Immature natural killer cell (primary cell): ENCODE measurements at places on chromosomes 2 and 18. TPM values are rescaled to one million over a fixed set of nuclear protein-coding genes. Genes with fewer than 3 reads are reported as not detected.
A peak's percentile ranks its signal among the peaks of the same experiment; 100 is the strongest.

GRCh38 chr2:156158808-156159207 lies 173.7 kb downstream of the NR4A2 start:
- no peak overlapping the region for H3K4me3 ChIP-seq
- no peak overlapping the region for H3K27ac ChIP-seq
- no peaks in the 10 kb centered on the region for H3K4me1 ChIP-seq
- H3K36me3 ChIP-seq, result no peaks in the 10 kb centered on the region
- H3K27me3 ChIP-seq, result no peaks in the 10 kb centered on the region
- no peak for DNase-seq

- peaks cover 2% of the 10 kb centered on the region for H3K27me3 ChIP-seq
- H3K36me3 ChIP-seq, result peaks cover 19% of the 10 kb centered on the region
- no peak for DNase-seq
- no peaks in the 10 kb centered on the region for H3K4me1 ChIP-seq
- H3K27ac ChIP-seq, result no peak overlapping the region
Measured at GRCh38 chr2:10566018-10566417, 117.9 kb upstream of the ODC1 start.

- H3K4me1 ChIP-seq, result no peaks in the 10 kb centered on the region
- H3K4me3 ChIP-seq, result no peak overlapping the region
- no peak overlapping the region for H3K27ac ChIP-seq
- H3K36me3 ChIP-seq, result no peaks in the 10 kb centered on the region
- no peak for DNase-seq
Measured at GRCh38 chr2:112973156-112973555, 4.7 kb upstream of the IL36G start.

GRCh38 chr2:47003641-47004427 lies 88.2 kb upstream of the MCFD2 start:
- peaks cover 2% of the 10 kb centered on the region for H3K27me3 ChIP-seq
- H3K4me3 ChIP-seq, result no peak overlapping the region
- H3K4me1 ChIP-seq, result no peaks in the 10 kb centered on the region
- no peak for DNase-seq
- no peak overlapping the region for H3K27ac ChIP-seq

DNA sequence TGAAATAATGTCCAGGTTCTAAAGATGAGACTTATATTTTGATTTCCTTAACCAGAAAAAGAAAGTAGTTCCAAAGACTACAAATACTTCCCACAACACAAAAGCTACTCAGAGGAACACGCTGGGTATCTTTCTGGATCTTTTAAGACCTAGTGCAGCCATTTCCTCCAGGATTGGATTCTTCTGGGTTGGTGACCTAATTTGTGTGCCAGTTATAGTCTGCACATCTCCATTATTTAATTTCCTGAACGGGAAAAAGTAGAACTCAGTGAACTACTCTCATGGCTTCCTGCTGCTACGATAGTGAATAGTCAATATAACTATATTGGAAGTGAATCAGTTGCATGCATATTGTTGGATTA lies 1.5 kb downstream of the TMEM87B start:
- peak overlapping the region; percentile 91 for H3K4me3 ChIP-seq
- DNase-seq, result no peak
- peaks cover 43% of the 10 kb centered on the region for H3K4me1 ChIP-seq
- H3K27ac ChIP-seq, result peak overlapping the region; percentile 86

- H3K27ac ChIP-seq, result no peak overlapping the region
- H3K36me3 ChIP-seq, result no peaks in the 10 kb centered on the region
- no peak for DNase-seq
- peaks cover 5% of the 10 kb centered on the region for H3K27me3 ChIP-seq
- no peaks in the 10 kb centered on the region for H3K4me1 ChIP-seq
Measured at GRCh38 chr18:52342456-52342855, 2.5 kb downstream of the DCC start.

- no peak for DNase-seq
- no peaks in the 10 kb centered on the region for H3K4me1 ChIP-seq
- no peaks in the 10 kb centered on the region for H3K27me3 ChIP-seq
- H3K27ac ChIP-seq, result no peak overlapping the region
Measured at GRCh38 chr2:144941743-144942488, 422.0 kb upstream of the ZEB2 start.

DNA sequence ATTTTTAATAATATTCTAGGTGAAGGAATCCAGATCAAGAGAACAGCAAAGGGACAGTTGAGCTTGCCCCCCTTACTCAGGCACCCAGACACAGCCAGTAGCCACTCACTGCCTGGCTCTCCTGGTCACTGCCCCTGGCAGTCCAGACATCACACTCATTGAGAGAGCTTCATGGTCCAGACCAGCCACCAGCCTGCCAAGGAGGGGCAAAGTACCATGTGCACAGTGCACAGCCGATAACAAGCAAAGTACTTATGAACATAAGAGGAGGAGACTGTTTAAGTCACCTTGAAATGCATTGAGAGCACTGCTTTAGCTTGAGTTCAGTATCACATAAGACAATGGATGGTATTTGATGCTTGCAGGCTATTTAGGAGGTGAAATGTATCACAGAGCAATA lies 21.6 kb upstream of the CYRIA start:
- H3K36me3 ChIP-seq, result no peaks in the 10 kb centered on the region
- H3K4me3 ChIP-seq, result no peak overlapping the region
- DNase-seq, result no peak
- H3K27me3 ChIP-seq, result peaks cover 4% of the 10 kb centered on the region

GRCh38 chr2:121015971-121016485 lies 269.0 kb downstream of the TFCP2L1 start:
- H3K27ac ChIP-seq, result no peak overlapping the region
- no peak overlapping the region for H3K4me3 ChIP-seq
- no peaks in the 10 kb centered on the region for H3K36me3 ChIP-seq
- no peaks in the 10 kb centered on the region for H3K4me1 ChIP-seq
- peaks cover 1% of the 10 kb centered on the region for H3K27me3 ChIP-seq
- no peak for DNase-seq

GRCh38 chr2:216590780-216591179 lies 42.4 kb upstream of the IGFBP2 start:
- peaks cover 7% of the 10 kb centered on the region for H3K27me3 ChIP-seq
- H3K4me1 ChIP-seq, result no peaks in the 10 kb centered on the region
- H3K27ac ChIP-seq, result no peak overlapping the region
- H3K4me3 ChIP-seq, result no peak overlapping the region
- DNase-seq, result no peak

GRCh38 chr18:43587538-43588153 lies 310.4 kb upstream of the SYT4 start:
- H3K27me3 ChIP-seq, result no peaks in the 10 kb centered on the region
- no peak for DNase-seq

DNA sequence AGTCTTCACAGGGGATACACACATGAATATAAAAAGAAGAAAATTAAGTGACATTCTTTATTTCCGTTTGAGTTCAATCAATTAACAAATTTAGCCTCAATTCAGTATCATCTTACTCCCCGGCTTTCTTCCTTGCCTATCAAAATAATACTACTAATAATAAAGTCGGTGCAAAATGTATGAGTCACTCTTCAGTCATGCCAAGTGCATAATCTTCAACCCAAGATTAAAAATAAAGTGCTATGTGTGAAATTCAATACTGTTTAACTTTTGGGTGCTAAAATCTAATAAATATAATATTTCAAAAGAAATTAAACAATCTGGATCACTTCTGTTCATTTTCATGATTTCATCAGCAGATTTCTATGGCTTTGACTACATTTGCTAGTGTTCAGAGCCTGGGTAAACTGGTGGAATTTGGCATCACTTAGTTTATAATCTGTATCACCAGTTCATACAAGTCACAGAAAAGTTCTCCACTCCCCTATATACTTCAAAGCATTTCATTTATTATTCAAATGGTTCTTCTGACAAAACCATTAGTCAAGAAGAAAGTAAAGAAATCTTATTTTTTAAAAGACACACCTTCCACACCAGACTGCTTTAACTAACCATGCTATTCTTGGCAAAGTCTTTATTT lies 183.6 kb downstream of the THADA start:
- H3K27ac ChIP-seq, result no peak overlapping the region
- peaks cover 23% of the 10 kb centered on the region for H3K36me3 ChIP-seq
- no peaks in the 10 kb centered on the region for H3K4me1 ChIP-seq
- H3K27me3 ChIP-seq, result no peaks in the 10 kb centered on the region
- DNase-seq, result no peak
- no peak overlapping the region for H3K4me3 ChIP-seq

GRCh38 chr18:10680271-10680596 lies 154.4 kb downstream of the NAPG start:
- H3K27ac ChIP-seq, result no peak overlapping the region
- H3K36me3 ChIP-seq, result no peaks in the 10 kb centered on the region
- H3K4me3 ChIP-seq, result no peak overlapping the region
- H3K4me1 ChIP-seq, result no peaks in the 10 kb centered on the region
- H3K27me3 ChIP-seq, result no peaks in the 10 kb centered on the region

DNA sequence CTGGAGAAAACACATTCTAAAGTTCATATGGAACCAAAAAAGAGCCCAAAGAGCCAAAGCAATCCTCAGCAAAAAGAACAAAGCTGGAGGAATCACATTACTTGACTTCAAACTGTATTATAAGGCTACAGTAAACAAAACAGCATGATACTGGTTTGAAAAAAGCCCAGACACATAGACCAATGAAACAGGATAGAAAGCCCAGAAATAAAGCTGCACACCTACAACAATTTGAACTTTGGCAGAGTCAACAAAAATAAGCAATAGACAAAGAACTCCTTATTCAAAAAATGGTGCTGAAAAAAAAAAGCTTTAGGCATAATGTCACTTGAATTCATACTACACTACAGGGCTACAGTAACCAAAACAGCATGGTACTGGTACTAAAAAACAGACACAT lies 289.6 kb downstream of the NR4A2 start:
- H3K36me3 ChIP-seq, result no peaks in the 10 kb centered on the region
- no peak overlapping the region for H3K27ac ChIP-seq
- H3K4me1 ChIP-seq, result no peaks in the 10 kb centered on the region
- peaks cover 2% of the 10 kb centered on the region for H3K27me3 ChIP-seq
- no peak overlapping the region for H3K4me3 ChIP-seq

DNA sequence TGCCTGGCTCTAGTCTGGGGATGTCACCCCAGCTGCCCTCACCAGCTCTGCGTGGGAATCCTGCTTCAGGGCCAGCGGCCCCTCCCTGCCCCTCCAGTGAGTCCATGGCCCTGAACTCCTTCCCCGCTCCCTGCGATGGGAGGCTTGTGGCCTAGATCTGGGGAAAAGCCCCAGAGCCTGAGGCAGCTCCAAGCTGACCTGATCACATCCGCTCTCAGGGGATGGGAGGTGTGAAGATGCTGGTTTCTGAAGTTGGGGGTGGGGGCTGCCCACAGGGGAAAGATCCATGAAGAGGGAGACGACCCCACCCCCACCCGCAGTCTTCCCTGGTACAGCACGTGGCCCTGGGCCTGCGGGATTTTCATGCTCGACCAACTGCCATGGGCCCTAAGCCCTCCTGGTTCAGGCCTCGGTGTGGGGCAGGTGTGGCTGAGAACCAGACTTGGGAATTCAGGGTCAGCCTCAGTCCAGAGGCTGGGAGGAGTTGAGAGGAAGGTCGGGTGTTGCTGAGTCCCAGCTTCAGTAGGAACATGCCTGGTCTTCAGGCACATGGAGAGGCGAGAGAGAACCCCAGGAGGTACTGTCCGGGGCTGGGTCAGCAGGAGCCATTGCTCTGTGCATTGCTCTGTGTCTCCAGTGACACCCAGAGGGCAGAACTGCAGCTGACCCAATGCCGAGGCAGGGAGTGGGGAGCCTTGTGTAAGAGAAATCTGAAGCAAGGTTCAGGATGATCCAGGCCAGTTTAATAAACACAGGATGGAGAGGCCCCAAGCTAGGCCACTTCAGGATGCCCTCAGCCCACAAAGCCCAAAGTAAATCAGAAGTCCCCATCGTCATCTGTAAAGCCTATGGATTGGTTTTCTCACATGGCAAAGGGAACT lies 115.1 kb downstream of the CAPN13 start:
- no peak overlapping the region for H3K27ac ChIP-seq
- DNase-seq, result no peak
- peaks cover 11% of the 10 kb centered on the region for H3K27me3 ChIP-seq
- H3K4me3 ChIP-seq, result no peak overlapping the region

GRCh38 chr18:48182779-48183178 lies 226.4 kb downstream of the ZBTB7C start:
- no peaks in the 10 kb centered on the region for H3K4me1 ChIP-seq
- H3K27me3 ChIP-seq, result peaks cover 3% of the 10 kb centered on the region
- no peak overlapping the region for H3K27ac ChIP-seq
- no peak overlapping the region for H3K4me3 ChIP-seq
- DNase-seq, result no peak

GRCh38 chr2:43402452-43402937 lies 176.1 kb upstream of the ZFP36L2 start:
- H3K27me3 ChIP-seq, result no peaks in the 10 kb centered on the region
- H3K27ac ChIP-seq, result peak overlapping the region; percentile 40
- H3K36me3 ChIP-seq, result peaks cover 8% of the 10 kb centered on the region
- DNase-seq, result no peak
- no peak overlapping the region for H3K4me3 ChIP-seq

DNA sequence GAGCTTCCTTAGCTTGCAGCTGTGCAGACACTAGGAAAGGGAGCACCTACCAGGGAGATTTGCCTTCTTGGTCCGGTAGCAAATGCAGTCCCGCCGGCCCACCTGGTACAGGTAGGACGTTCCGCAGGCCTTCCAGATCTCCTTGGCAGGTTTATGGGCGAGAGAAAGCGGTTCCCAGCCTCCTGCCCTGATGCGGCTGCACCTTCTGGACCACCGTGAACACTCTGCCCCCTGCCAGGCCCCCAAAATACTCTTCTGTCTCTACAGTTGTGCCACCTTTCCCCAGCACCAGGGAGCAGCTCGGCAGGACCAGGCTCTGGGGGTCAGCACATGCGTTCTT lies 67.4 kb downstream of the HNRNPLL start:
- no peak overlapping the region for H3K4me3 ChIP-seq
- no peaks in the 10 kb centered on the region for H3K36me3 ChIP-seq
- no peak overlapping the region for H3K27ac ChIP-seq
- DNase-seq, result no peak
- peaks cover 8% of the 10 kb centered on the region for H3K27me3 ChIP-seq

- H3K4me3 ChIP-seq, result no peak overlapping the region
- peaks cover 12% of the 10 kb centered on the region for H3K27me3 ChIP-seq
- no peak overlapping the region for H3K27ac ChIP-seq
- no peaks in the 10 kb centered on the region for H3K4me1 ChIP-seq
- no peaks in the 10 kb centered on the region for H3K36me3 ChIP-seq
Measured at GRCh38 chr18:75538727-75539126, 111.2 kb upstream of the SMIM21 start.

DNA sequence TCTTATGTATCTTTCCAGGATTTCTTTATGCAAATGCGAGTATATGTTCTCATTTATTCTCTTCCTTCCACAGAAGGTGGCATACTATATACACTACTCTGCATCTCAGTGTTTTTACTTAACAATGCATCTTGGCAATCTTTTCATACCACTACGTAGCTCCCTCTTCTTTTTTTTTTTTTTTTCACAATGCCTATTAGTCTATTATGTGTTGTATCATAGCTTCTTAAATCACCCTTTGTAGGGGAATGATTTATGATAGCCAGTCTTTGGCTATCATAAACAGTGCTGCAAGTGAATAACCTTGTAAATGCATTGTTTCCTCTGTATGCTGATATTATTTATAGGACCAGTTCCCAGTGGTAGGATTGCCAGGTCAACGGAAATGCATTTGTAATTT lies 204.2 kb downstream of the BABAM2 start:
- no peaks in the 10 kb centered on the region for H3K4me1 ChIP-seq
- no peak overlapping the region for H3K27ac ChIP-seq
- no peaks in the 10 kb centered on the region for H3K36me3 ChIP-seq
- no peak overlapping the region for H3K4me3 ChIP-seq
- no peak for DNase-seq

The PDE1A gene
- not detected for polyA plus RNA-seq

The CACNB4 gene
- polyA plus RNA-seq, result not detected

The TCF23 gene
- polyA plus RNA-seq, result not detected

The KCNG3 gene
- not detected for polyA plus RNA-seq

The NT5C1B gene
- polyA plus RNA-seq, result 0.21 TPM

The USP34 gene
- 9.0 TPM for polyA plus RNA-seq

The KCNIP3 gene
- not detected for polyA plus RNA-seq

The ABHD1 gene
- polyA plus RNA-seq, result 1.5 TPM
